Effector CD4-positive, alpha-beta T cell (primary cell): ENCODE measurements at places on chromosomes 12 and 14.
A peak's percentile ranks its signal among the peaks of the same experiment; 100 is the strongest.

GRCh38 chr12:47616440-47616839, 89.4 kb downstream of the RPAP3 start:
- DNase-seq: no peak

DNA sequence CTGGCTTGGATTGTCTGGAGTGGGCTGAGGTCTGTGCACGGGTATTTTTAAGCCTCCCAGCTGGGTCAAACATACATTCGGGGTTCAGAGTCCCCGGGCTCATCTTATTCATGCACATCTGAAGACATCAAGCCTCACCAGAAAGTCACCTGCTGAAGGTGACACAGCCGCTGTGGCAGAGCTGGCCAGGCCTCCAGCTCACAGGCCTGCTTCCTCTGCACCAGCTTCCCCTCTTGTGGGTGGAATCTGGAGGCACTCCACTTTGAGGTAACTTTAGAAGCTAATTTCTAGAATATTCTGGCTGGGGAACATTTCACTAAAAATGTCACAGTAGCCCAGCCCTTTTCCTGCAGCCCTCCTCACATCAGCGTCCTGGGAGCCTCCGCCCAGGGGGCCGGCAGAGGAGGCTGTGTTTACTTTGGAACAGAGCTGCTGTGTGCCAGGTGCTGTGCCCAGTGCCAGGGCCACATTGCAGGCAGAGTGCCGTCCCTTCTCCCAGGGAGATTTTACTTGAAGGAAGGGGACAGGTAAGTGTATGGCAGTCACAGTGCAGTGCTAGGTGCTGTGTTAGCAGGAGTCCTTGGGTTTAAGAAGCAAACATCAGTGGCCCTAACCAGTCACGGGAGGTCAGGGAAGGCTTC, 62.2 kb downstream of the TSPAN11 start:
- no peak for DNase-seq

DNA sequence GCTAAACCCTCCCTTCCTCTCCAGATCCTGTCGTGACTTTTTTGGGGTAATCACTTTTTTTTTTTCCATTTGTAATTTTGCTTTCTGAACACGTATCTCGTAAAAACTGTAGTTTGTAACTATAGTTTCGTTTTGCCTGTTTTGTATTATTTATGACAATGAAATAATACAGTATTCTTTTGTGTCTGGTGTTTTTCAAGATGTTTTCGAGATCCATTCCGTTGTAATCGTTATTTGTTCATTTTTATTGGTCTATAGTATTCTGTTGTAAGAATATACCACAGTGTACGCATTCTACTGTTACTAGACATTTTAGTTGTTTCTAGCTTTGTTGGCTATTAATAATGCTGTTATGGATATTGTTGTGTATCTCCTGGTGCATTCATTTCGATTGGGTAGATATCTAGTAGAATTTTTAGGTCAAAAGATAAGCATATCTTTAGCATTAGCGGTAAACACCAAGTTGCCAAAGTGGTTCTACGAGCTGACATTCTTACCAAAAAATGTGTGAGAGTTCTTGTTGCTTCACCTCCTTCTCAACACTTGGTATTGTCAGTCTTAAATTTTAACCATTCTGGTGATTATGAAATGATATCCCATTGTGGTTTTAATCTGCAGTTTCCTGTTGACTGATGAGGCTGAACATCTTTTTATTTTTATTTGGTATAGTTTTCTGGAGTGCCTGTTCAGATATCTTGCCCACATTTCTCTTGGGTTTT, 92.3 kb upstream of the EVL start:
- no peak for DNase-seq

DNA sequence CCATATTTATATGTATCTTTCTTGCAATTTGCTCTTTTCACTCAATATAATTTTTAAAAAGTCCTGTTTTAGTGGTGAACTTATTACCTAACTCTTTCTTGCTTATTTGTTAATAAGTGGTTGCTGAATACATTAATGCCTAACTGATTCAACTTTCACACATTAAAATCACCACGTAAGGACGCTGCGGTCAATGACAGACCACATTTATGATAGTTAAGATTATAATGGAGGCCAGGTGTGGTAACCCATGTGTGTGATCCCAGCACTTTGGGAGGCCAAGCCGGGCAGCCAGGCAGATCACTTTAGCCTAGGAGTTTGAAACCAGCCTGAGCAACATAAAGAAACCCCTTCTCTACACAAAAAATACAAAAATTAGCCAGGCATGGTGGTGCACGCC, 37.0 kb downstream of the WDR89 start:
- no peak for DNase-seq

DNA sequence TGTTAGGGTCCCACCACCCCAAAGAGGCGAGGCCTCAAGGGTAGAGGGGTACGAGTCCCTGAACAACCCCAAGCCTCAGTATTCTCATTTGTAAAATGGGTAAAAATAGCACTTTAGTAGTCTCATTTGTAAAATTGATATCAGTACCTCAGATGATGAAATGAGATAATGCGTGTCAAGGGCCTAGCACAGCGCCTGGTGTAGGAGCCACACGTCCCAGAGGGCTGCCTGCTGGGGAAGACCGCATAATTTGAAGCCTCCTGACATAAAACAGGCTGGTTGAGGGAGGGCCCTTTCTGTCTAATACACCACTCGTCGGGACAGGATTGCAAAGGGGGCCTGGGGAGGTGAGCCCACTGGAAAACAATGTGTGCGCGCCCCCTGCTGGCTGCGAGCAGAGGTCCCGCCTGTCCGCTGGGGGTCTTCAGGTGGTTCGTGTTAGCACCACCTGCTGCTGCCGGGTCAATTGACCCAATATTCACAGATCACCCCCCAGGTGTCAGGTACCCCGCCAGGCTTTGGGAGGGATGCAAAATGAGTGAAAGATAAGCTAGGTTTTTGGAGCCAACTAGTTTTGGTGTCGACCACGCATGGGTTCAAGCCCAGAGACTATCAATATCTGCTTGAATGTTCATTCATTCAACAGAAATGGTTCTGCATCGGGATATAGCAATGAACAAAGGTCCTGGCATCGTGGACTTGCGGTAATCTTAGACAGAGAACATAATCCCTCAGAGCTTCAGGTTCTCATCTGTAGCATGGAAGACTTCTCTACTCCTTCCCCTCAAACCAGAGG, 24.7 kb upstream of the IRF2BPL start:
- peak; percentile 74 for DNase-seq

GRCh38 chr14:36976571-36977023, 195.8 kb downstream of the SLC25A21 start:
- no peak for DNase-seq

GRCh38 chr14:94290197-94290596, 2.9 kb downstream of the SERPINA10 start:
- no peak for DNase-seq

GRCh38 chr14:101019541-101019940, 116.0 kb upstream of the RTL1 start:
- DNase-seq: no peak

DNA sequence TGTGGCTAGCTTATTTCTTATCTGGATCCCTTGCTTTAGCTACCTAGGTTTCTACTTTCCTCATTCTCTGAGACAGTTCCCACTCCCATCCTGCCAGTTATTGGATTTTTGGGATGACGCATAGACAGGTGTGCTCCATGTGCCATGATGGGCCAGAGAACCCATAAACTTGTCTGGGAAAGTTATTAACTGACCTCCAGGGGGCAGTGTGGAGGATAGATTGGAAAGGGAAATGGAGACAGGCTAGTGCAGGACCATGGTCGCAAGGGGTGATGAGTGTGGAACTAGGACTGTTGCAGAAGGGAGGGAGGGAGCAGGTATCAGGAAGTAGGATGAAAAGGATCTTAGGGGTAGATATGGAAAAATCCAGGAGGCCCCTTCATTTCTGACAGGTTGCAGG, 80.3 kb downstream of the ESRRB start:
- DNase-seq: no peak
